ENCODE measurements at places on chromosomes 7 and 10.
A peak's percentile ranks its signal among the peaks of the same experiment; 100 is the strongest.

GRCh38 chr10:59627366-59628018 lies 82.2 kb downstream of the SLC16A9 start:
- no peak for DNase-seq

- DNase-seq, result no peak
Measured at GRCh38 chr7:32102432-32102873, 32.2 kb upstream of the PDE1C start.

GRCh38 chr7:80346704-80347103 lies 165.2 kb downstream of the GNAT3 start:
- DNase-seq, result no peak

GRCh38 chr7:6246251-6246917 lies 26.0 kb downstream of the CYTH3 start:
- DNase-seq, result no peak

- no peak for DNase-seq
Measured at GRCh38 chr7:122535086-122535485, 163.8 kb downstream of the RNF133 start.

DNA sequence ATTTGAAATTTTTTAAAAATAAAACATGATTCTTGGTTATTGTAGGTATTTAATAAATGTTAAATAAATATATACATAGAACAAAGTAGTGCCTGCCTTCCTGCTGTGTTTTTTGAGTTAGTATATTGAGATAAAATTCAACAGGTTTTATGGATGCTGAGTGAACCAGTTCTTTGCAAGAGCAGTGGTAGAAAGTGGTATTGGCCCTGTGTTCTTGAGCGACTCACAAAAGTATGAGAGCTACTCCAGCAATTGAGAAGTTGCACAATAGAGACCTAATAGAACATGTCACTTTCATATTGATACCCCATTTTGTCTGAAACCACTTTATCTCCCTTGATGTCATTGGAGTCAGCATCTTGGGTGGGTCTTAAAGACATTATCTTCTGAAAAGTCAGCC lies 32.6 kb upstream of the GJD4 start:
- no peak for DNase-seq

DNA sequence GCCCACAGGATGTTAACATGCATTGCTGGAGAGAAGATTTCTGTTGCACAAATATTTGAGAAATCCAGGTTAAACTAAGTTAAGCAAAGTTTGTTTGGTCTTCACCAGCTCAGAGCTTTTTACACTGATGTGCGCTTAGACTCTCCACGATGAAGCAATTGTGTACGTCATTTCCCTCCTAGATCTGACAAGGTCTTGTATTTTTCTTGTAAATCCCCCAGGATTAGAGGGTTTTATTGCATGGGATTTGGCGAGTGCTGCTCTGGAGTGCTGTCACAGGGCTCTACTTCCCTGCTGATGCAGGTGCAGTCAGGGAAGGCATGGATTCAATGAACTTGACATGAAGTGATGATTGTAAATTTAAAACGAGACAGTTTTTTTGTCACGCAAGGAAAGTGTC lies 173.3 kb downstream of the PDE1C start:
- DNase-seq, result no peak

GRCh38 chr10:12579954-12580858 lies 230.9 kb downstream of the CAMK1D start:
- DNase-seq, result no peak

DNA sequence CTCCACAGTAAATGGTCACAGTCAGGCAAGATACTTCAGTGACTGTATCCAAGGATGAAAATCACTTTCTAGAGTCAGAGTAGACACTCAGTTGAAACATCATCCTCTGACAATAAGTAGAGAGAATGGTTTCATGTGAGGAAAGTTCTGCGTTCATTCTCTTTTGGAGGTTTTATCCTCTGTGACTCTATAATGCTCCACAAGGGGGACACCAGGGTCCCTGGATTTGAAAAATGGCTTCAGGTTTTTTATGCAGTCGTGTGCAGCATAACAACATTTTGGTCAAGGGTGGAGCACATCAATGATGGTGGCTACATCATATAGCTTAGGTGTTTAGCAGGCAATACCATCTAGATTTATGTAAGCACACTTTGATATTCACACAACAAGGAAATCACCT lies 40.4 kb downstream of the TMEM168 start:
- no peak for DNase-seq

DNA sequence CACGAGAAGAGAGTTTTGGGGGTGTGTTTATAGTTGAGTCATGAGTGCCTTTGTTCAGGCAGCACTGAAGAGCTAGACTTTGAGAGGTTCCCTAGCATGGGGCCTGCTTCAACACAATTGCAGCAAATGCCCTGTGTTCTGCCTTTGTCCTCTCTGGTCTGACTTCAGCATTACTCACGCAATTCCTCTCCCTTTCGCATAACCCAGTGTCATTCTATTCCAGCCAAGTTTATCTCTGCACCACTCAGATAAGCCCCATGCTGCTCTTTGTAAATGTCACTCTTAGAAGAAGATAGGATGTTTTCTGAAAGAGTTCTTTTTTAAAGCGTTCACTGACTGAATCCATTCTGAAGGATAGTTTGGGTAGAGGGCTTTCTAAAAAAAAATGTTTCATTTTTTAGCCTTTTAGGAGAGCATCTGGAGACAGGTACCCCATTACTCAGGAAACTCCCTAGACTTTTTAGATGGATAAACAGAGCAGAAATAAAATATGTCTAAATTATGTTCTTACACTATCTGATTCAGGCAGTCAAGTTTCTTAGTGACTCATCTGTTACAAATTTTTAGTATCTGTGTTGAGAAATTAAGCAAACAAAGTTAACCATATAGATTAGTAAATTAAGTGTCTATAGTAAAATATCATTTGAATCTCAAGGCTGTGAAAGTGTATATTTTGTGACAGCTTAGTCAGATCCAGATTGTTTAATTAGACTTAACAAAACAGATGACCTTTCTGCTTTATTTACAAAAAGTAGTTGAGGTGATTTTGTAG lies 318.5 kb downstream of the GPR158 start:
- DNase-seq, result no peak

GRCh38 chr7:22452142-22452959 lies 47.6 kb downstream of the STEAP1B start:
- DNase-seq, result no peak

DNA sequence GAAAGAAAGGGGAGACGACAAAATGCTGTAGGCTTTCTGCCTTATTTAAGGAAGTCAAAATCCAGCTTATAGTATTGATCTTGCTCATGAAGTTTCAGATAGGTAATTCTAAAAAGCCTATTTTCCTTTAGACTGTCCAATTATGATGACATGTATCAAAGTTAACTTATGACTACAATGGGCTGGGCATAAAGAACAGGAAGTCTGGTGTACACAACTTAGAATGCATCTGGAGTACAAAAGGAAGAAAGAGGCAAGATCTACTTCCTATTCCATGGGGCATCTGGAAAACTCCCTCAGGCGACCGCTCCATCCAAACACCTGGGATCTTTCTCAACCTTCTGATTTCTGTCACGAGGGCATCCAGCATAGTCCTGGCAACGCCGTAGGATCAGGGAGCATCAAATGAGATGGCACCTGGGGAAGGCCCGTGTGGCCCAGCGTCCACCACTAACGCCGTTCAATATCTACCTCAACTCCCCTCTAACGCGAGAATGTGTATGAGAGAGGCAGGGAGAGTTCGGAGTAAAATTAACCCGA lies 512 bp downstream of the FAM24B start:
- DNase-seq, result peak; percentile 21

DNA sequence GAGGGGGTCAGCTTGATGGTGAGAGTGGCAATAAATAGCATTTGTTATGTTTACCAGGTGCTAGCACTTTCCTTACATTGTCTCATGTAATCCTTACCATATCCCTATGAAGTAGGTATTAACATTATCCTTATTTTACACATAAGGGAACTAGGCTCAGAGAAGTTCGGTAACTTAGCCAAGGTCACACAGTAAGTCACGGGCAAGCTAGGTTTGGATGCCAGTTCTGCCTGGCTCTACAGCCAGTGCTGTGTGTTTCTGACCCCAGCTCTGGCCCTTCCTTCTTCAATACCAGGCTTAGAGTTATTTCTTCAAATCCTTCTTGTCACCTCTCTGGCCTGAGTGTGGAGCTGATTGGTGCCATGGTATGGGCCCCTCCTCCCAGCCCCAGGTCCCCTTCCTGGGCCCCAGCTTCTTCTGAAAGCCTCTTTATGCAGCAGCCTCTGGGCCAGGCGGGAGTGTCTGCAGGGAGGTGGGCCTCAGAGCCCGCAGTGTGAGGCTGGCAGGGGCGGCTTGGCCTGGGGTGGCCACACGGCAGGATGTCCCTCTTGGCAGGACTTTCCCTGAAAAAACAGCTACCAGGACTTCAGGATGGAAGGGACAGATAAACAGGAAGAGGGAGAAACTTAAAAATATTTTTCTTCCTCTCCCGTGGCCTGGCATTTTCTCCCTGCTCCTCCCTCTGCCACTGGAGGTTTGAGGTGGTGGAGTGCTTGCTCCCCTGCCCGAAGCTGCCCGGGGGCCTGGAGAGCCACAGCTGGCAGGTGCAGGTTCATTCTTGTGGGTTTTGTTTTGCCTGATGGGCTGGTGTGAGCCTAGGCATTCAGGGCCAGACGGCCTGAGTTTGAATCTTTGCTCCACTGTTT lies 20.6 kb downstream of the PALD1 start:
- no peak for DNase-seq

- no peak for DNase-seq
Measured at GRCh38 chr10:121222842-121223241, 371.7 kb downstream of the WDR11 start.

DNA sequence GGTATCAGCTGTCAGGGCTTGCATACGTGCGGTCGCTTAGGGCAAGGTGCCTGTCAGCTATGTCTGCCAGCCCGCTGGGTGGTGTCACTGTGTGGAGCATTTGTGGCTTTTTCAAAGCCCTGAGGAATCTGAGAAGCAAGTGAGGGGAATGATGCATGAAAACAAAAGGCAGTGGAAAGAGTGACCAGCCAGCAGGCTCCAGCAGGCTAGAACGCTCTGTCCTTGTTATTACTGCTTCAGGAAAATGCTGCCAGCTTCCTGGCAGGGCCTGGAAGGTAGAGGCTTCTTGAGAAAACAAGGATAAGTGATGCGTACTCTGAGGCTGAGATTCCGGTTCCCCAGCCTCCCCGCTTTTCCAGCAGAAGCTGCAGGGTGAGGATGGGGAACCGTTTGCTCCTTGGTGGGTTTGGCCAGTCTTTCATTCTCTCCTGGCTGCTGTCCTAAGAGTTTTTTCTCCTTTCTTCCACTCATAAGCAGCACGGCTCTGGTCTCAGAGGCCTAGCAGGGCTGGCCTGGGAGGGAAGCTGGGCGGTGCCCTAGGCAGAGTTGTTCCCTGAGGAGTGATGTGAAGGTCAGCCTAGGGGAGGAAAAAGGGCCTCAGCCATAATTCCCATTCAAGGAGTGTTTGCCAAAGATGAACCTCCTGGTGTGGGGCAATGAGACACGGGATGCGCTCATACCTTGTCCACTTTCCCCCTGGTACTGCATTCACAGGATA lies 42.8 kb upstream of the MKLN1 start:
- no peak for DNase-seq

- DNase-seq, result no peak
Measured at GRCh38 chr10:68151453-68151852, 42.2 kb downstream of the MYPN start.

GRCh38 chr10:124324856-124325632 lies 93.7 kb downstream of the OAT start:
- no peak for DNase-seq

DNA sequence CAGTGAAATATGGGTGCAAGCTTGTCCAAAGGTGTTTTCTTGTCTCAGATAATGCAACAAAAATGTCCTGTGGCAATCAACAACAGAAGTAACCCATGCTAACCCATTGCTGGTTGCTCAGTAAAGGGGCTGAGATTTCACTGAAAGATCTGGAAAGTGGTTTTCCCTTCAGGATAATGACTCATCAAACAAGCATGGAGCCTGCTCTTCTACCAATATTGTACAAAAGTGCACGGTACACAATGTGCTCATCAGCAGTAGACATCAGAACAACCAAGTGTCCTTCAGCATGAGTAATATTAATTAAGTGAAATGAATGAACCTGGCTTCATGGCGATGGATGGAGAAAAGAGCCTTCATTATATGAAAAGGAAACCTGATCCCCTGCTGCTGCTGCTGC lies 287.1 kb upstream of the NEBL start:
- no peak for DNase-seq

- no peak for DNase-seq
Measured at GRCh38 chr7:11538751-11539299, 293.2 kb downstream of the THSD7A start.

DNA sequence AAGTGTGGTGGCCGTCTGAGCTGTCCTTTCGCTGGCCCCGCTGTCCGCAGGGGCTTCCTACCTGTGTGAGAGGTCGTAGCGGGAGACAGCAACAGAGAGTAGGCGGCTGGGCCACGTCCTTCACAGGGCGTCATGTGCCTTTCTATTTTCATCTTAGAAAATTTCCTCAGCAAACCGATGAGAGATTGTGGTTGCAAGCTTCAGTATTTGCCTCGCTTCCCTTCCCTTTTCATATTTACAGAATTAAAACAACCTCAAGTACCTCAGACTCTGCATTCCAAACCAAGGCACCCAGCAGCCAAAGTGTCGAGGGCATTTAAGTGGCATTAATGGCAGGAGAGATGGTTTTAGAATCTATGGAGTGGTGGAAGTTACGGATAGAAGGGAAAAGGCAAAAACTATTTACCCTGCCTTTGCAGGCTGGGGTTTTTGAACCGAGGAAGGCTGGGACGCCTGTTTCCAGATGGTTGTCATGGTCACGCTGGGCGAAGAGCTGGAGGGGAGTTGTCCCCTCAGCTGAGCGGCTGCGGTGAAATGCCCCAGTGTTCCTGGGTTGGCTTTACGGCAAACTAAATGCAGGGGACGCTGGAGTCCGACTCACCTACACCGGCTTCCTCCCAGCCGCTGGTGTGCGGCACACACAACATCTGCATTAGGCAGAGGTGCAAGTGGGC lies 41.9 kb downstream of the WIPI2 start:
- no peak for DNase-seq

GRCh38 chr7:99834382-99834781 lies 6.6 kb downstream of the CYP3A43 start:
- DNase-seq, result no peak

GRCh38 chr7:118777308-118777707 lies 552.8 kb downstream of the ANKRD7 start:
- DNase-seq, result no peak
